ENCODE measurements at places on chromosomes 7 and 10.

GRCh38 chr7:98317366-98318040 lies 36.0 kb downstream of the BRI3 start:
- H3K27me3 ChIP-seq = peaks cover 9% of the 10 kb centered on the region
- no peak overlapping the region for H3K4me3 ChIP-seq
- H3K27ac ChIP-seq = no peak overlapping the region
- peaks cover 2% of the 10 kb centered on the region for H3K4me1 ChIP-seq
- no peak for DNase-seq

GRCh38 chr7:41134300-41135255 lies 568.3 kb downstream of the INHBA start:
- H3K4me3 ChIP-seq = no peak overlapping the region
- H3K27me3 ChIP-seq = no peaks in the 10 kb centered on the region
- no peak for DNase-seq
- no peak overlapping the region for H3K27ac ChIP-seq
- H3K36me3 ChIP-seq = no peaks in the 10 kb centered on the region

- peaks cover 66% of the 10 kb centered on the region for H3K27me3 ChIP-seq
- H3K36me3 ChIP-seq = peaks cover 2% of the 10 kb centered on the region
- DNase-seq = no peak
- no peak overlapping the region for H3K4me3 ChIP-seq
These were observed 44.6 kb upstream of the TES start for GRCh38 chr7:116165717-116166116.

- no peak overlapping the region for H3K4me3 ChIP-seq
- no peaks in the 10 kb centered on the region for H3K36me3 ChIP-seq
- no peak for DNase-seq
- H3K4me1 ChIP-seq = no peaks in the 10 kb centered on the region
These were observed 47.1 kb downstream of the DIP2C start for GRCh38 chr10:642186-642890.

DNA sequence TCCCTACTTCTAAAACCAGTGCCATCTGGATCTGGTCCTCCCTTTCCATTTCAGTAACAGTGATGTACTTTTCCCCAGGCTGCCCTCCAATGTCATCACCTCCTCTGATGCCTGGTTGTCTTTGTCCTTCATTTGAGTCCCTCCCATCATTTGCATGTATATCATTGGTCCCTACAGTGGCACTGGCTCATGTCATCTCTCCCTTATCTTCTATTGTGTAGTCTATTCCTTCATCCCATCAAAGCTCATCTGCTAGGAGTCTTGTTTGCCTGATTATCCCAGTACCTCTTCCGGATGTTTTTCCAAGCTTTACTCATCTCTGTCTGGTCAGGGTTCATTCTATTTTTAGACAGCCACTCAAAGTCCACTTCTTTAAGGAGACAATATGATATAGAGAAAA lies 292.9 kb upstream of the BMPER start:
- H3K27me3 ChIP-seq = no peaks in the 10 kb centered on the region
- no peak overlapping the region for H3K4me3 ChIP-seq
- no peaks in the 10 kb centered on the region for H3K4me1 ChIP-seq
- DNase-seq = no peak

GRCh38 chr7:93036807-93037206 lies 81.0 kb downstream of the SAMD9 start:
- H3K36me3 ChIP-seq = no peaks in the 10 kb centered on the region
- no peaks in the 10 kb centered on the region for H3K27me3 ChIP-seq
- DNase-seq = no peak
- H3K4me3 ChIP-seq = no peak overlapping the region
- peak overlapping the region; percentile 49 for H3K27ac ChIP-seq

DNA sequence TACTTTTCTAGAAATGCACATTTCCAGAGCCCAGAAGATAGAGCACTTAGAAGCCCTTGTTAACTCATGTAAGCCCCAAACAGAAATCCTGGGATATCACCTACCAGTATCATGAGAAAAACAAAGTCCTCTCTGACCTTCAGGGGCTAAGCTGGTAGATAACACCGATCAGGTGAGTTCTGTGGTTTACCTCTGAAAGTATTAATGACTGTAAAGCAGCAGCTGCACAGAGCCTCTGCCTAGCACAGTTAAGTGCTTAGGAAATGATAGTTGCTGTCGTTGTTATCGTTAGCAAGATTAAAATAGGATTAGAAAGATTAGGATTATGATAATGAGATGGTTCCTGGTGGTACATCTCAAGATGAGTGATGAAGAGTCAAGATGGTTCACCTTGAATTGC lies 64.9 kb downstream of the PLXNA4 start:
- peaks cover 15% of the 10 kb centered on the region for H3K4me1 ChIP-seq
- H3K27ac ChIP-seq = peak overlapping the region; percentile 75
- no peak for DNase-seq
- no peak overlapping the region for H3K4me3 ChIP-seq
- no peaks in the 10 kb centered on the region for H3K36me3 ChIP-seq
- H3K27me3 ChIP-seq = peaks cover 12% of the 10 kb centered on the region

GRCh38 chr10:115706488-115707076 lies 566.4 kb downstream of the GFRA1 start:
- H3K4me3 ChIP-seq = no peak overlapping the region
- H3K36me3 ChIP-seq = no peaks in the 10 kb centered on the region
- no peaks in the 10 kb centered on the region for H3K27me3 ChIP-seq
- no peak overlapping the region for H3K27ac ChIP-seq

- no peaks in the 10 kb centered on the region for H3K27me3 ChIP-seq
- peaks cover 48% of the 10 kb centered on the region for H3K4me1 ChIP-seq
- peak overlapping the region; percentile 94 for H3K27ac ChIP-seq
- peak; percentile 16 for DNase-seq
- no peaks in the 10 kb centered on the region for H3K36me3 ChIP-seq
These were observed 674 bp upstream of the OSBPL3 start for GRCh38 chr7:24980534-24981170.

- no peaks in the 10 kb centered on the region for H3K36me3 ChIP-seq
- no peaks in the 10 kb centered on the region for H3K4me1 ChIP-seq
- H3K27ac ChIP-seq = no peak overlapping the region
- H3K27me3 ChIP-seq = no peaks in the 10 kb centered on the region
- no peak for DNase-seq
- no peak overlapping the region for H3K4me3 ChIP-seq
These were observed 180.6 kb downstream of the SEMA3E start for GRCh38 chr7:83468251-83468739.

DNA sequence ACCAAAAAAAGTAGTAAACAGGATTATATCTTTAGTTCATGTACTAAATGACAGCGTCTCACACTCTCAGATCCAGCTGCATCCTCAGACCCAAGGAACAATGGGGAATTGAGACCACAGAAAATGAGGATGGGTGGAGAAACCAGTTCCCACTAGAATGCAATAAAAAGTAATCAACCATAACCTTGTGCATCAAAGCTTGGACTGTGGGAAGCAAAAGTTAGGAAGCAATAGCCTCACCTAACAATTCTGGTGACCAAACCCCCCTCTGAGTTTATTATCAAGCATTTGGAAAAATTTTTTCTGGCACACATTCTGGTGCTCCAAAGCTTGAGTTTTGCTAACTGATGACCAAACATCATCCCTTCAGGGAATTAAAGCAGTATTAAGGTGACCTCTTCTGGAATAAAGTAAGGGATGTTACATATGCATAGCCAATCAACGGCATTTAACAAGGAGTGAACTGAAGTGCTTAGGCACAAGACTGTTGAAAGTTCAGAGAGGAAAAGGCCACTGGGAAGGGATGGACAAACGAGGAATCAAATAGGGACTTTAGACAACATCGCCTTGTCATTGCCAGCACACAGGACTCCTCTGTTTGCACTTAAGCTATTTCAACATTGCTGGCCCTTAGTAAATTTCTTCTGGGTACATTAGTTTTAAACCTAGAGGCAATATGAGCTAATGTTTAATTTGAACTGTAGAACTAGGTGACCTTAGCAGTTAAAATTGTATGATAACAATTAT lies 1.2 kb upstream of the MAT1A start:
- no peak for DNase-seq
- peaks cover 2% of the 10 kb centered on the region for H3K4me1 ChIP-seq
- peaks cover 2% of the 10 kb centered on the region for H3K36me3 ChIP-seq
- H3K27me3 ChIP-seq = peaks cover 70% of the 10 kb centered on the region
- H3K27ac ChIP-seq = no peak overlapping the region
- no peak overlapping the region for H3K4me3 ChIP-seq

GRCh38 chr7:107622429-107622828 lies 38.2 kb upstream of the SLC26A4 start:
- peaks cover 3% of the 10 kb centered on the region for H3K4me1 ChIP-seq
- no peak for DNase-seq
- H3K36me3 ChIP-seq = no peaks in the 10 kb centered on the region
- no peak overlapping the region for H3K27ac ChIP-seq

- no peaks in the 10 kb centered on the region for H3K36me3 ChIP-seq
- no peak for DNase-seq
- no peak overlapping the region for H3K27ac ChIP-seq
- H3K4me1 ChIP-seq = no peaks in the 10 kb centered on the region
- H3K4me3 ChIP-seq = no peak overlapping the region
These were observed 218.2 kb downstream of the RELN start for GRCh38 chr7:103771294-103771693.

- H3K4me3 ChIP-seq = no peak overlapping the region
- H3K4me1 ChIP-seq = no peaks in the 10 kb centered on the region
- H3K36me3 ChIP-seq = no peaks in the 10 kb centered on the region
These were observed 130.0 kb downstream of the PDE1C start for GRCh38 chr7:31940167-31940566.

DNA sequence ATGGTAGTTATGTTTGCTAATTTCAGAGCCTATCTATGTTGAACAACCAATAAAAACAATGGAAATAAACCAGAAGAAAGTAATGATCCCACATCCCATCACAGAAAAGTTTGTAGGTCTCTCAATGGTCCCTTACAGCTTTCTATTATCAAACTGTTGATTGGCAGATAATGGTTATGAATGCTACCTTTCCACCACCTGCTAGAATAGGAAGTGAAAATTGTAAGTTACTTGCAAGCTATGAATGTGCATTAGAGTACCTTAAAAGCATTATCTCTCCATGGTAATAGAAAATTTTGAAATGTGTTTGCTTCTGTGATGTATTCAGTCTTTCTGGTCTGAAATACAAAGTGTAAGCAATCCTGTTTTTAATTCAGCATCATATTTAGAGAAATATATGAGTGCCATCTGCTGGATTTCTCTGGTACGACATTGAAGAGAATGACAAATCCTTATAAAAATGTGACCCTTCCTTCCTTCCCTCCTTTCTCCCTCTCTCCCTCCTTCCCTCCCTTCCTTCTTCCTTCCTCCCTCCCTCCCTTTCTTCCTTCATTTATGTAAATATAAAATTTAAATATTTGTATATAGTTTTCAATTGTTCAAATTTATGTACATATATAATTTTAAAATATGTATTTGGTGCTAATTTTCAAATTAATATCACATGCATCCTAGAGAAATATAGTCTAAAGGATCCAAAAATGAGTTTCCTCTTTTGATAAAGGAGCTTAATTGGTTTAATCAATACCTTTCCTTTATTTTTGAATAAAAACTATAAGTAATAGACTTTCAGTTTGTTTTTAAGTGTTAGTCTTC lies 41.4 kb upstream of the PNLIPRP3 start:
- no peak for DNase-seq
- H3K27me3 ChIP-seq = peaks cover 11% of the 10 kb centered on the region
- no peaks in the 10 kb centered on the region for H3K36me3 ChIP-seq

GRCh38 chr7:157715938-157716280 lies 379.1 kb downstream of the DNAJB6 start:
- no peaks in the 10 kb centered on the region for H3K36me3 ChIP-seq
- no peak for DNase-seq
- H3K27me3 ChIP-seq = peaks cover 7% of the 10 kb centered on the region
- no peaks in the 10 kb centered on the region for H3K4me1 ChIP-seq
- H3K4me3 ChIP-seq = no peak overlapping the region

Measured in T-helper 17 cell (primary cell).